Right renal pelvis (tissue), 4 donors: ENCODE measurements at places on chromosomes 5 and 9. TPM values are rescaled to one million over a fixed set of nuclear protein-coding genes. Genes with fewer than 3 reads are reported as not detected.

Gene PTPN3
- polyA plus RNA-seq, result 50.6 TPM

Gene PPIC
- 40.9 TPM for polyA plus RNA-seq

Gene IL17B
- polyA plus RNA-seq, result 2.8 TPM

Gene TOR1B
- polyA plus RNA-seq, result 20.0 TPM

Gene PPP3R2
- 0.04 TPM for polyA plus RNA-seq

Gene PKD2L2
- polyA plus RNA-seq, result 0.30 TPM

Gene HRH2
- polyA plus RNA-seq, result 2.8 TPM

Gene CATSPER3
- polyA plus RNA-seq, result 0.58 TPM

Gene PCDHGA8
- polyA plus RNA-seq, result 0.30 TPM

Gene SPAG8
- polyA plus RNA-seq, result 4.7 TPM

Gene OTP
- not detected for polyA plus RNA-seq

Gene ISL1
- 0.47 TPM for polyA plus RNA-seq

Gene RETREG1
- 48.6 TPM for polyA plus RNA-seq

Gene ZNF300
- 41.2 TPM for polyA plus RNA-seq

Gene NUTM2F
- polyA plus RNA-seq, result not detected

Gene SPATA31E1
- not detected for polyA plus RNA-seq

Gene DNAI1
- polyA plus RNA-seq, result 1.9 TPM

Gene ACO1
- polyA plus RNA-seq, result 59.6 TPM

Gene PDZD2
- 19.9 TPM for polyA plus RNA-seq

Gene FBLL1
- polyA plus RNA-seq, result 0.44 TPM

Gene CNTFR
- polyA plus RNA-seq, result 53.8 TPM

Gene GOLM1
- 164 TPM for polyA plus RNA-seq

Gene PDGFRB
- polyA plus RNA-seq, result 185 TPM

Gene SREK1
- 135 TPM for polyA plus RNA-seq

Gene ZER1
- polyA plus RNA-seq, result 34.3 TPM

Gene FGFR4
- polyA plus RNA-seq, result 63.9 TPM

Gene IFNB1
- polyA plus RNA-seq, result not detected

Gene BNC2
- 6.8 TPM for polyA plus RNA-seq

Gene SLC4A9
- polyA plus RNA-seq, result 20.2 TPM

Gene DMRT2
- 2.5 TPM for polyA plus RNA-seq

Gene CEP120
- 19.8 TPM for polyA plus RNA-seq

Gene ADGRV1
- 11.8 TPM for polyA plus RNA-seq

Gene PPP1R26
- polyA plus RNA-seq, result 26.4 TPM

Gene CBY3
- polyA plus RNA-seq, result 0.36 TPM

Gene CSF1R
- polyA plus RNA-seq, result 15.5 TPM

Gene SPATA31D1
- polyA plus RNA-seq, result not detected

Gene SPATA31A3
- not detected for polyA plus RNA-seq

Gene FAM193B
- 73.4 TPM for polyA plus RNA-seq

Gene FRRS1L
- polyA plus RNA-seq, result 3.0 TPM

Gene GADD45G
- 5.4 TPM for polyA plus RNA-seq
